A172 (cell line): ENCODE measurements at places on chromosomes 3 and 15. TPM values are rescaled to one million over a fixed set of nuclear protein-coding genes. Genes with fewer than 3 reads are reported as not detected.

TM4SF1 gene
- total RNA-seq = 154 and 177 TPM in 2 replicates

FBXL2 gene
- 30.4 and 33.1 TPM in 2 replicates for total RNA-seq

TEX55 gene
- total RNA-seq = not detected in 2 replicates

SLC22A14 gene
- total RNA-seq = not detected in 2 replicates

SQOR gene
- total RNA-seq = 19.0 and 21.7 TPM in 2 replicates

ACTC1 gene
- 0.03 and 0.29 TPM in 2 replicates for total RNA-seq

AGBL1 gene
- not detected in 2 replicates for total RNA-seq

CAND2 gene
- 2.0 and 2.8 TPM in 2 replicates for total RNA-seq

DNAJB8 gene
- total RNA-seq = not detected in 2 replicates

WNT7A gene
- not detected in 2 replicates for total RNA-seq

PCOLCE2 gene
- total RNA-seq = 6.7 and 22.9 TPM in 2 replicates

P2RY14 gene
- 0.03 and 0.05 TPM in 2 replicates for total RNA-seq

ARGFX gene
- not detected in 2 replicates for total RNA-seq

GPR160 gene
- 1.9 and 2.7 TPM in 2 replicates for total RNA-seq

UBR1 gene
- 26.4 and 30.7 TPM in 2 replicates for total RNA-seq

CPLX3 gene
- total RNA-seq = not detected in 2 replicates

OIP5 gene
- total RNA-seq = 38.0 and 41.6 TPM in 2 replicates

SLC30A4 gene
- 4.7 and 5.5 TPM in 2 replicates for total RNA-seq

TJP1 gene
- 26.1 and 41.7 TPM in 2 replicates for total RNA-seq

ATG3 gene
- 87.3 and 136 TPM in 2 replicates for total RNA-seq

CHRNA3 gene
- total RNA-seq = 0.02 and 0.14 TPM in 2 replicates

SLC6A20 gene
- total RNA-seq = not detected in 2 replicates

SPINT1 gene
- total RNA-seq = 0.22 and 1.3 TPM in 2 replicates

PIERCE2 gene
- 1.0 and 10.1 TPM in 2 replicates for total RNA-seq

SLC24A5 gene
- not detected in 2 replicates for total RNA-seq

SLC15A2 gene
- total RNA-seq = not detected in 2 replicates

FEZF2 gene
- not detected in 2 replicates for total RNA-seq

CCR5 gene
- not detected in 2 replicates for total RNA-seq

NEK10 gene
- 8.4 and 11.5 TPM in 2 replicates for total RNA-seq

TIGIT gene
- not detected in 2 replicates for total RNA-seq

USP50 gene
- not detected in 2 replicates for total RNA-seq

CKMT1B gene
- not detected in 2 replicates for total RNA-seq
